ENCODE measurements at places on chromosomes 2 and 18. TPM values are rescaled to one million over a fixed set of nuclear protein-coding genes. Genes with fewer than 3 reads are reported as not detected.

GRCh38 chr2:207162316-207162715 lies 3.4 kb downstream of the KLF7 start:
- peak; percentile 63 for DNase-seq

The COQ10B gene
- 48.3 TPM for total RNA-seq

- DNase-seq, result no peak
Observed at GRCh38 chr2:238501311-238501710, 74.6 kb downstream of the ASB1 start.

The NGEF gene
- 0.75 TPM for total RNA-seq

GRCh38 chr2:173027181-173028128 lies 48.2 kb upstream of the MAP3K20 start:
- peak; percentile 86 for DNase-seq

GRCh38 chr2:227942021-227942420 lies 70.6 kb downstream of the DAW1 start:
- DNase-seq, result peak; percentile 37

DNA sequence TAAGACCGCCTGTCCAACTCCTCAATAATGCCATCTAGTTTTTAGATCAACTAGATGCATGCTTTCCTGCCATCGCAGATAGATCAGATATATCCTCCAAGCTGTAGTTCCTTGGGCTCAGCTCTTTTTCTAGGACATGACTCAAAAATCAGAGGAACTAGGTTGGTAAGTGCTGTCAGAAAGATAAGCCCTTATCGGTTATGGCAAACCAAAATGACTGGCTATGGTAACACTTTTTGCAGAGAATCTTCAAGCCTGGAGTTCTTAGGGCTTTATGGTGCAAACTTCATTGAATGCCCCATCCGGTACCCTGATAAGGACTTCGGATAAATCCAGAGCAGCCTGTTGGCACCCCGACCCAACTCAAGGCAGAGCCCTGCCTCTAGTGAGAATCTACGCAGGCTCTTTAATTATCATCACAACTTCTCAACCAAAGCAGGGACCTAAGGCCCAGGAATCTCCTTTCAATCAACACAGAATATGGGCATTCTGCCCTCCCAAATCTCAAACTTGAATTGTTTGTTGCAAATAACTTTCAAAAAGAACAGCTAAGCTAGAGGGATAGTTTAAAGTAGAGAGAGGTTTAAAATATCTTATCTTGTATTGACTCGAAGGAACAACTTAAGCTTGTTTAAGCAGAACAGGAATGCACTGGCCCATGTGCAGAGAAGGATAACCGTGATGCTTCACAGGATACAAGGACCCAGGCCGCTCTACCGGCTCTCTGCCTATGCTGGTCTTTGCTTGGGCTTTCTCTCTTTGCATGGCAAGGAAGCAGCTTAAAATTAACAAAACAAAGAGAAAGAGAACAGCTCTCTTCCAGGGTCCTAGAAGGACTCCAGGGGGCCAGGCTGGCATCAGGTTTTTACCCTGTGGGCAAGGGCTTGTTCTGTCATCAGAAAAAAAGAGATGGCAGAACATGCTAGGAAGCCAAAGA lies 3.4 kb upstream of the CYP1B1 start:
- no peak for DNase-seq

- DNase-seq, result peak; percentile 88
Observed at GRCh38 chr18:7722955-7723354, 155.8 kb downstream of the PTPRM start.

DNA sequence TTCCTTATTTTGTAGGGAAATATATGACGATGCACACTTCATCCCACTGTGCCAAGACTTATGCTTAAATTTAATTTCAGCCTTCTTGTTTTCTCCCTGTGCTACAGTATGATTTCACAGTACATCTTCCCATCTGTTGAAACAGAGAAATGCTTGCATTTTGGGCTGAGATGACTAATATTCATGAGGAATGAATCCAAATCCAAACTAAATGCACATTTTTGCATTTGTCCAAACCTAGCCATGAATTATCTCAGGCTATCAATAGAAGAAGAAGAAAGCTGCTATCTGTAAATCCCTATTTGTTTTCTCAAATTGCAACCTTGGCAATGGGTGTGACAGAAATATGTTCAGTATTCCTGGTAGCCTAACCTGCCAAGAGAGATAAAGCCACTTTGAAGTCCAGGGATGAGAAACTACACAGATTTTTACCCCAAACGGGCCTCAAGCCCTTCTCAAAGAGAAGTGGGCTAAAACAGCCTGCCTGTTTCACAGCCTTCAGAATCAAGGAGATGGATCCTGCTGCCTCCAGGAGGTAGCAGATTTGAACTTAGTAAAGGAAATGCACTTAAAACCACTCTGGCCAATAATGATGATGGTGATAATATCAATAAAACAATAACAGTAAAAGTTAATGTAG lies 306.9 kb upstream of the NT5C1B start:
- no peak for DNase-seq

- DNase-seq, result peak; percentile 75
Observed at GRCh38 chr2:39739386-39739785, 39.7 kb downstream of the THUMPD2 start.

The MITD1 gene
- 25.8 TPM for total RNA-seq

DNA sequence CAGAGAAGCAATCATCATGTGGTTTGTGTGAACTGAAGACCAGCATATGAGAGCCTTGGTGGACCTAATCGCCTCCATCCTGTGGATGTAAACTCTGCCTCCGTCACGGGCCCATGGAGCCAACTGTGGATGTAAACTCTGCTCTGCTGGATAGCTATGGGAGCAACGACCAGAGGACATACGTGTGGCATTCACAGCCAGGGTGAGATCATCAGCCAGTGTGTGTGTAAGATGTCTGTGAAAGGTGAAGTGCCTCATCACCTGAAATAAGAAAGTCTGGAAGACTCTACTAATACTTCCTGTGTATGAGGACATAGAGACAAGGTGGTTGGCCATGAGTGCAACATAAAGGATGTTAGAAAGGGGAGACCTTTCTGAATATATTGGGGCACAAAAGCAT lies 63.5 kb downstream of the CYB5A start:
- DNase-seq, result no peak

- no peak for DNase-seq
Observed at GRCh38 chr2:170377500-170378207, 199.7 kb downstream of the MYO3B start.

DNA sequence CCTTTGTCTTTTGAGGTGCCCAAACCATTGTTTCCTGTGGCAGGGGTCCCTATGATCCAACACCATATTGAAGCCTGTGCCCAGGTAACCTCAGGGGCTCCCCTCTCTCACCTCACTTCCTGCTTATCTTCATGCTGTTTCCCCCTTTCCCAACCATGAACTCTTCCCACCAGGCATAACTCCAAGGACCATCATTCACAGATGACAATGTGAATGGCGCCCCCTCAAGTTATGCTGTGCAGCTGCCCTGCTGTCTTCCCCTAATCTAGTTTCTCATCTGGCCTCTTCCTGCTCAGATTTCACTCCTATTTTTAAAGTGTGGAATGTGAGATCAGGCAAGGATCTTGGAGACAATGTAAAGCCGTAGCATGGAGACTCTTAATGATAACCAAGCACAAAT lies 1.4 kb downstream of the GMPPA start:
- no peak for DNase-seq

DNA sequence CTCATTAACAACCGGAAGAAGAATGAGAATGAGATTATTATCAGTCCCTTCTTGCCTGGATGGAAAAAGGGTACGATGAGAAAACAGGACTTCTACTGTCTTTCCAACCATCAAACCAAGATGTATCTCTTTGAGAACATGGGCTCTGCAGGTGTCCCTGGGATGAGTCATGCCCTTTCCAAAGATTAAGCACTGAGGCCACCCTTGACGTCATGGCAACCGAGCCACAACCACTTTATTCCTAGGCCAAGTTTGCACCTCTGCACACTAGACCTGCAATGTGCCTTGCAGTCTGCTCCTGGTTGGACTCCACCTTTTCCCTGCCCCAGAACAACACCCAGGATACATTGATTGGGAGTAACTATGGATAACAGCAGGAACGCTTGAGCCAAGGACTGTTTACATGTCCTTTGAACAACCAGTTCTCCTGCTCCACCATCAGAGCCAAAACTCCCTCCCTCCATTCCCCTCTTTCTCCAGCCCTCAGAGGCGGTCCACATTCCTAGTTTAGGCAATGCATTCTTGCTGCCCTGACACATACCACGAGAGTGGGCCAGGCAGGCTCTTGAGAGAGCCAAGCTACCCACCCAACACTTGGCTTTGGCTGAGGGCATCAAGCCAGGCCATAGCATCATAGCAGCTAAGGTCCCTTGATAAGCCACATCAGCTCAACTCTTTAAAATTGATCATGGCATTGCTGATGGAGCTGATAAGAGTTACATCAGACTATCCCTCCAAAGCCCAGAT lies 310.7 kb downstream of the TNS1 start:
- peak; percentile 38 for DNase-seq

DNA sequence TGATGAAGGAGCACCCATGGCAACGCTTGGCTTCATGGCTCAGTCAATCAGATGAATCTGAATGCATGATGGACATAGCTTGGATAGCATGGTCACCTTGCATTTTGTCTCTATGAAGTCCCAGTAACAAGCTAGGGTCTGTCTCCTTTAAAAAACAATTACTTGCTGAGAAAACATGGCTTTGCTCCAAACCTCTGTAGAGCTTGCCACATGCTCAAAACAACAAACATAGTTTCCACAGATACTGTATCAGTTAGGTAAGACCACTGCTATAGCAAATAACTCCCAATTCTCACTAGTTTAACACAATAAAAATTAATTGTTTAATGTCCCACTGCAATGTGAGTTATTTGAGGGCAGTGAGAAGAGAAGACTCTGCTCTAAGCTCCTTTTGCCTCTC lies 401.0 kb downstream of the IRS1 start:
- peak; percentile 76 for DNase-seq

The MERTK gene
- total RNA-seq, result 5.7 TPM

DNA sequence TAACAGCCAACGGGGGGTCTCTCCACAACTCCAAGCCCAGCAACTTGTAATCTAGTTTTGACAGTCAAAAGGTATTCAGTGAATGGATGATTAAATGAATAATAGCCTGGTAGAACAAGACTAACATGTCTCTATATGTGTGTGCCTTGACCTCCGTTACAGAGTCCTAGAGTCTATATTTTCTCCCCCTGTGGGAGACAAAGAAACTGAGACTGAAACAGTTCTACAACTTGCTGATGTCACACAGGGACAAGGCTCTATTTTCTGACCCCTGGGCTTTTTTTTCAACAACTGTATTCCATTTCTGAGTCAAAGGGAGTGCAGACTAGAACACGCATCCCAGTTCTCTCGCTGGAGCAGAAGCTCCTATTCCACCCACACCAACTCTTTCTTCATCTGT lies 223.6 kb upstream of the AGAP1 start:
- no peak for DNase-seq

DNA sequence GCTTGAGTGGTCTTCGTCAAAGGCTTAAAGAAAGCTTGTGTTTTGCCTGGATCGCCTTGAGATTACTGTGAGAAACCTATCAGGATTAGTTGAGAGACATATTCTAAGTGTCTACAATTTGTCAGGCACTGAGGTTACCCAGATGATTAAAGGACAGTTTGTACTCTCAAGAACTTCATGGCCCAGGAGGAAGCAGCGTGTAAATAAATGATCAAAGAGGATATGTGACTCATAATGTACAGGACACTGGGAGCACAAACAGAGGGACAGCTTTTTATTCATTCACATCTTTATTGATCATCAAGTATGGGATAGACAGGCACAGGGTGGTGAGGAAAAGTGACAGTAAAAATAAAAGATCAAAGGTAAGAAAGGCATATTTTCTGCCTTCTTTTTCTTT lies 152.6 kb upstream of the FSHR start:
- peak; percentile 34 for DNase-seq

- DNase-seq, result peak; percentile 33
Observed at GRCh38 chr2:66433945-66434678, 813 bp upstream of the MEIS1 start.

The KCNK3 gene
- total RNA-seq, result 9.6 TPM

DNA sequence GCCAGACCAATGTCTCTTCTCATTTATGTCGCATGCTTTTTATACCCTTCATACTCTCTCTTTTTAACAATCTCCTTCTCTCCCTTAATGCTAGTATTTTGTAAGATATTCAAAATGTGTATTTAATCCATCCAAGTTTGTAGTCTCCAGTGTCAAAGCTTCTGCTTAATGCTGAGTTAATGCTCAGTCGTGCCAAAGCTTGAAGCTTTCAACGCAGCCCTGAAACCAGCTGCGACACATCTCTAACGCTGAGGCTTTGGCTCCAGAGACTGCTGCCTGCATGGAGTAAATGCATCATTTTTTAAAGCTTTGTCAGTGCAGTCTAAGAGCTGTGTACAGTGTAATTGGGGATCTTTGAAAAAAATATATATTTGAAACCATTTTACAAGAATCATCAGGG lies 2108.8 kb upstream of the PIK3C3 start:
- DNase-seq, result no peak

DNA sequence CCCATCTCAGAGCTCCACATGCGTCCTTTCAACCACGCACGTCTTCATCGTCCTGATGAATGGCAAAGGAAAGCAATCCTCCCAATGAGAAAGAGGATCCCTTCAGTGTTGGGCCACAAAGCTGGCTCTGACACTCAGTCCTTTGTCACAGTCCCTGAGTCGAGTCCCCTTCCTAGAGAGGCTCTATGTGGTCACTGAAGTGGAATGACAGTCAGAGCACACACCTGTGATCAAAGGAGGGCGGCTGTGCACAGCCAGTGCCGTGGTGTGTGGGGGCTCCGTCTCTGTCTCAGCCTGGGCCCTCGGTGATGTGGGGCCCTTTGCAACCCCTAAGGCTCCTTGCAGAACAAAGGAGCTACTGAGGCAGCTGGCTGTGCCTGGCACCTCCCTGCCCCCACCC lies 157.3 kb upstream of the APCDD1 start:
- DNase-seq, result no peak

- no peak for DNase-seq
Observed at GRCh38 chr18:55435592-55435991, 152.4 kb downstream of the TCF4 start.

- no peak for DNase-seq
Observed at GRCh38 chr2:152552888-152553287, 164.4 kb downstream of the PRPF40A start.

DNA sequence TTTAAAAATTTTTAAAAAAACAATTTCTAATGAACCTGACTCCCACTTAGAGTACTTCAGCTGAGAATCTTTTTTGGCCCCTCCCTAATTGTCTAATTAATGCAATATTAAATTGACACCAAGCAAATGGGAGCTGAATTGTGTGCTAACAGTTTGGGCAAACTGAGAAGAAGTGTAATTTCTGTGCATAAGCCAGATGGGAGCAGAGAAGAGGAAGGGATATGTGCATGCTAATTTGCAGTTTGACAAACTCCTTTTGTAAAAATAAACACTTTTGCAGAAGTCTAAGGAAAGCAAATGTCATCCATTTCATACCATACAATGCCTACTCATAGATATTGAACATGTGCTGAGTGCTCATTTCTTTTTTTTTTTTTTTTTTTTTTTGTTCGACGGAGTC lies 332.0 kb downstream of the CYRIA start:
- no peak for DNase-seq

GRCh38 chr2:186883666-186884065 lies 34.7 kb upstream of the ZSWIM2 start:
- DNase-seq, result peak; percentile 8

- DNase-seq, result no peak
Observed at GRCh38 chr2:124879640-124880039, 854.6 kb downstream of the CNTNAP5 start.

GRCh38 chr2:25362434-25363145 lies 20.9 kb upstream of the DNMT3A start:
- DNase-seq, result no peak
